ENCODE measurements at places on chromosomes 11 and 22.

GRCh38 chr11:83449338-83449913 lies 163.3 kb upstream of the CCDC90B start:
- DNase-seq, result no peak

- no peak for DNase-seq
Measured at GRCh38 chr11:103826856-103827255, 209.6 kb upstream of the DDI1 start.

GRCh38 chr11:47359586-47359985 lies 7.1 kb upstream of the MYBPC3 start:
- no peak for DNase-seq

GRCh38 chr11:61880454-61880853 lies 10.9 kb downstream of the FADS3 start:
- DNase-seq, result no peak

- no peak for DNase-seq
Measured at GRCh38 chr11:34836958-34837856, 79.0 kb downstream of the APIP start.

GRCh38 chr11:35235936-35236666 lies 97.1 kb downstream of the CD44 start:
- peak; percentile 46 for DNase-seq

DNA sequence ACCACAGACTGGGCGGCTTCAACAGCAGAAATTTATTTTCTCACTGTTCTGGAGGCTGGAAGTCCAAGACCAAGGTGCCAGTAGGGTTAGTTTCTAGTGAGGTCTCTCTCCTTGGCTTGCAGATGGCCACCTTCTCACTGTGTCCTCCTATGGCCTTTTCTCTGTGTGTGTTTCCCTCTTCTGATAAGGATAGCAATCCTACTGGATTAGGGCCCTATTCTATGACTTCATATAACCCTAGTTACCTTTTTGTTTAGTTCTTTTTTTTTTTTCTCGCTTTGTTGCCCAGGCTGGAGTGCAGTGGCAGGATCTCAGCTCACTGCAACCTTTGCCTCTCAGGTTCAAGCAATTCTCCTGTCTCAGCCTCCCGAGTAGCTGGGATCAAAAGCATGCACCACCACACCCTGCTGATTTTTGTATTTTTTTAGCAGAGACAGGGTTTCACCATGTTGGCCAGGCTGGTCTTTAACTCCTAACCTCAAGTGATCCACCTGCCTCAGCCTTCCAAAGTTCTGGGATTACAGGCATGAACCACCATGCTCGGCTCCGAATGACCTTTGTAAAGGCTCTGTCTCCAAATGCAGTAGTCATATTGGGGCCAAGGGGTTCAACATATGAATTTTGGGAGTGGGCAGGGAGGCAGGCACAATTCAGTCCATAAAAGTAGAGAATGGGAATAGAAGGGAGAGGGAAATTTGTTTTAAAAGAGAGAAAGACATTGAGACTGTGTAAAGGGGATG lies 25.5 kb upstream of the NNMT start:
- no peak for DNase-seq

Measured in stimulated activated naive CD8-positive, alpha-beta T cell treated with anti-CD3 and anti-CD28 coated beads, Interleukin-15, amount 100 ng/mL, for 72 hours (primary cell).